Glomerular endothelial cell (primary cell): ENCODE measurements at places on chromosomes 2 and 18.

GRCh38 chr2:38709567-38710194, 41.5 kb downstream of the SRSF7 start:
- no peak for DNase-seq

DNA sequence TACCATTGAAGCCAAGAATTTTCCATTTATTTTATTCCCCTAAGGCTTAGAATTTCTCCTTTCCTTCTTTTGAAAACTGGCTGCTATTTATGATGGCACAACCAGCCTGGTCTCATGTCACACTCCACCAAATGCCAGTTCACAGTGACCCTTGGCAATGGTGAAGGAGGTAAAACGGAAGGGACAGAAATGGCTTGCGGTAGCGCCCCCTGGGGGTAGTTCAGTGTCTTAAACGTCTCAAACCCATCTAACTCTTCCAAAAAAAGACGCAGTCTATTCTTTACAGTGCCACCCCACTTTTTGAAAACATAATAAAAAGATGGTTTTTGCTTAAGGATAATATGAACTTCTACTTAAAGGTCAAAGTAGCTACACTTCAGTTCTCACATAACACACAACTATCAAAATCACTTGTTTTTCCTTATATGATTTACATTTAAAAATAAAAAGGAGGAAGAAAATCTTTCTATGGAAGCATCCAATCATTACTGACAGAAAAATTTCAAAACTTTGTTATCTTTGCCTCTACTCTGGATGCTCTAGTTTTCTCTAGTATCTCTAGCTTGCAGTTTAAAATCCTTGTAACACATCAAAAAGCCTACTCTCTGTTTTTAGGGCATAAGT, 28.0 kb downstream of the PNO1 start:
- DNase-seq: no peak

DNA sequence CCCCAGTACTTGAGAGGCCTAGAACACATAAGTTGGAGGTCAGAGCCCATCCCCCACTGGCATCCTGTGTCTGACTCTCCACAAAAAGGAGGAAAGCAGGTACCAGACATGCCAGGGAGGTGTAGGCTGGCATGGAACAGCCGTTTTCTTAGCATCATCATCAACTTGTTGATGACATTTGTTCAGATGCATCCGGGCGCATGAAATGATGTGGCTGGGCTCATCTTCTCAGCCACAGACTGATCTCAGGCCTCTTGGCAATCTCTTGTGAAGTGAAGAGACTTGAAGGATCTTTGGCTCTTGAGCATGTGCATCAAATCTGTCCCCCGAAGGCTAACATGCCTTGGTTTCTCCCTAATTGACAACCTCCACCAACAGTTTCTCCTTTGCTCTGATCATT, 243.3 kb downstream of the TSN start:
- DNase-seq: no peak

DNA sequence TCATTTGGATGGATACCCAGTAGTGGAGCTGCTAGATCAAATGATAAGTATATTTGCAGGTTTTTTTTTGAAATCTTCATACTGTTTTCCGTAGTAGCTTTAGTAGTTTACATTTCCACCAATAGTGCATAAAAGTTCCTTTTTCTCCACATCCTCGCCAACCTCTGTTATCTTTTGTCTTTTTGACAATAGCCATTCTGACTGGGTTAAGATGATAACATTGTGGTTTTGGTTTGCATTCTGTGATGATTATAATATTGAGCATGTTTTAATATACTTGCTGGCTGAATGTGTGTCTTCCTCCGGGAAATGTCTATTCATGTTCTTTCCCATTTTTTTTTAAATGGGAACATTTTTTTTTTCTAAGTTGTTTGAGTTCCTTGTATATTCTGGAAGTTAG, 260.0 kb downstream of the GULP1 start:
- DNase-seq: no peak

DNA sequence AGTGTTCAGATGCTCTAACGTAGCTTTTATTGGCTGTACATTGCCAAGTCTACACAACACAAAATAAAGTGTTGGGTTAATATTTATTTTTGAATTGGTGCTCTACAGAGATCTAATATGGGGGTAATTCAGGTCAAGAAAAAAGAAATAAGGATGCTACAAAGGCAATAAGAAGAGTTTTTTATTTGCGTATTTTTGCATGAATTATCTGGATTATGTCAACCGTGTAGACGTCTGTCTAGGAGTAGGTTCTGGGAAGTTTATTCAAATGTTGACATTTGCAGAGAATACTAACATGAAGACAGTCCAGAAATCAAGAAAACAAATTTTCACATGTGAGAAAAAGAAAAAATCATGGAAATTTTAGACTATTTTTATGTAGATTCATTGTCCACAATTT, 876.7 kb upstream of the POU3F3 start:
- DNase-seq: no peak

- no peak for DNase-seq
These were observed 372.2 kb upstream of the HS6ST1 start for GRCh38 chr2:128690869-128691268.

GRCh38 chr2:70703900-70704549, 64.0 kb downstream of the ADD2 start:
- no peak for DNase-seq
